ENCODE measurements at places on chromosomes 6 and 20.

GRCh38 chr6:157906537-157907061, 75.1 kb upstream of the SYNJ2 start:
- no peak for DNase-seq

DNA sequence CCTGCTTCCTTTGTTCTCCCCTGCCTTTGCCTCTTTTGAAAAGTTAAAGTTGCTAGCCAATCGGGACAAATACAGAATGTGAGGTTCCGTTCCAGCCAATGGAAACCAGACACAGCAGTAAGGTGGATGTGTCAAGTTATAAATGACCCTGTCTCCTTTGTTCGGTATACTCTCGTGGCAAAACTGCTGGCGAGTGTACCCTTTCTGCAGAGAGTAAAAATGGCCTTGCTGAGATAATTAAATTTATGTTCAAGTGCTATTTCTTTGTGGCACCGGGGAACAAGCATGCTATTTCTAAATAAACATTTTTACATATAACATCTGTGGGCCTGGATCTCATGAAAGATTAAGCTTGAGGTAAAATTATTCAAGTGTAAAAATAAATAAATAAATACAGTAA, 50.2 kb downstream of the RARS2 start:
- no peak for DNase-seq

GRCh38 chr20:32902456-32903420, 44.0 kb downstream of the EFCAB8 start:
- peak; percentile 87 for DNase-seq

DNA sequence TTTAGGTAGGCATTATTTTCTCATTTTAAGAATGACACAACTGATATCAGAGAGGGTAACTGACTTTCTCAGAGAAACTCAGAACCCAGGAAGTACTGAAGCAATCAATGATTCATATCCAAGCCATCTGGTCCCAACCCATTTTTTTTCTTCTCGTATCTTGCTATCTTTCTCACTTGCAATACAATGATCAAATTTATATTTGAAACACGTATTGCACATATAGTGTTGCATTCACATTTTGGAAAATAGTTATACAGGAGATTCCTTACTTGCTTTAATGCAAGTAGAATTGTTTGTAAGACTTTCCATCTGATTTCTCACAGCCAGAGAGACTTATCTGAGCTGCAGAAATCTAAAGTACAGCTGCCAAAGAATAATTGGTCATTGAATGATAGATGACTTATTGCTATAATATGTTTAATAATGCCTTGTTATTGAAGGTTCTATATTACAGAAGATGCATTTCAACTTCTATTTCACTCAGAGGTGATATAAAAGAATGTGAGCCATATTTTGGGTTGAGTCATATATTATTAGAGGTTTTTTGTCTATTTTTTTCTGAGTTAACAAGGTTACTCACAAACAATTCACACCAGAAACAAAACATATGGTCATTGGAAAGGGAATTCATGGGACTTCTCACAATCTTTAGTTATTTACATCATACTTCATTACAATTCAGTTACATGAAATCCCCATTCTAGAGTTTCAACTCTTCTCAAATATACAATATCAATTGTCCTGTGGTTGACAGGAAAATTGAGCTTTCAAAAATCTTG, 337.5 kb upstream of the CITED2 start:
- no peak for DNase-seq

DNA sequence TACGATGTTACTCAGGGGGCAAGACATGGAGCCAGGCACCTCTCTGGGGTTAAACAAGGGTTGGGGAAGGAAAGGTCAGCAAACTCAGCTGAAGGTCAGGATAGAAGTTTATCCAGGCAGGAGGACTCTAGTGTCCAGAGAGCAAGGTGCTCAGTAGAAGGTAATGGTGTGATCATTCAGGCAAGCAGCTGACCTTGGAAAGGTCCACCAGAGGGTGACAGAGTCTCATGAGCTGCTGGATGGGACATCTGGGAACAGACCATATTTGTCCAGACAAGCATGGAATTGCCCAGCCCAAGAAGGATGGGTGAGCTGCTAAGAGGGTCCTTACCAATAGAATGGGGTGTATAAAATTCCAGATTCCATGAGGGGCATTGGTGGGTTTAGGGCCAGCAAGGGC, 89.5 kb downstream of the MAP3K7 start:
- DNase-seq = no peak

DNA sequence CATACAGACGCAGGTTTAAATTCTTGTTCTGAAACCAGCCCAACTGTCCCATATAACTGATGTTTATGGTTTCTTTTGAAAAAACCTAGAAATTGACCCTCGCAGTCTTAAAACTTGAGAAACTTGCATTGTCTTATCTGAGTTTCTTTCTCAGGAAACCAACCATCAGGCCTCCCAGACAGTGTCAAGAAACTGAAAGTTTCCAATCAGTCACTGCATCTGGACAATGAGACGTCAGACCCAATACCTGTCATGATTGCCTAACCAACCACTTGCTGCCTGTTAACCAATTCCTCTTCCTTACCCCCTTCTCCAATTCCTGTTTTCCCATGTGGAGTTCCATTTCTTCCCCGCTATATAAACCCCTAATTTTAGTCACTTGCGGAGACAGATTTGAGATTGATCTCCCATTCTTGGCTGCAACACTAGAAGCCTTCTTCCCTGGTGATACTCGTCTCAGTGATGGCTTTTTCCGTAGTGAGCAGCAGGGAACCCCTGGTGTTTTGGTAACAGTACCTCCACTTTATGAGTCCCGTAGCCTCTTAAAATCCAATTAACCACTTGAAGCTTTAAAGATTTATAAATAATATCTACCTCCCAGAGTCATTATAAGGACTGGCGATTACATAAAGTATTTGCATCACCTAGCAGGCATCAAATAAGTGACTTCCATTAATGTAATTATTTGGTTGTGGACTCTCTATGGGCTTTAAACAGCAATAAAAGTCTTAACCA, 49.3 kb downstream of the GPR63 start:
- DNase-seq = no peak

DNA sequence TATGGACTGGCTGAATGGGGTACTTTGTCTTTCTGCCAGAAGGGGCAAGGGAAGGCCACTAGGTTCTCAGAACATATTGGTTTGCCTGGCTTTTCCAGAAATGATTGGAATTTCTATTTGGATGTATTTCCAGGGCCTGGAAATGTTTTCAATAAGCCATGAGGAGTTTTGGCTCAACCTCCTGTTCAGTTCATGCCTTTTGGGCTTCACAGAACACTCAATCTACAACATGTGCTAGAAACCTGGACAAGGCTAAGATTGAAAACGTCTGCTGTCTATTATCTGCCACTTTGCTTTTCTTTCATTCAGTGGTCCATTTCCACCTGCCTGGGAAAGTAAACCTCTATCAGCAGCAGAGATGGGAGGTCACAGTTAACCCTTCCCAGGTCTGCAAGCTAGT, 793.4 kb downstream of the TENT5A start:
- DNase-seq = no peak

DNA sequence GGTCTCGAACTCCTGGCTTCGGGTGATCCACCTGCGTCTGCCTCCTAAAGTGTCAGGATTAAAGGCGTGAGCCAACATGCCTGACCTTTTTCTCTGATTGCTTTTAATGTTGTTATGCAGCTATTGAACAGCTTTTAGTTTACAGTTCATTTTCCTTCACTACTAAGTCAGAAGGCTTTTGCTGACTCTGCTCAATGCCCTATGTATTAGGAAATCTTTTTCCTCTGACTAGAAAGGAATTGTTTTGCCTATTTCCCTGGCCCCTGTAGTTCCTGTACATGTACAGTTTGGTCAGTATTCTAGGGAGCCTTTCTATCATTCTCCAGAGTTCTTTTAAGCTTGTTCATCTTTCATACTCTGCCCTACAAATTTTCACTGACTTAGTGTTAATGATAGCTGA, 280.2 kb downstream of the CDKAL1 start:
- no peak for DNase-seq

DNA sequence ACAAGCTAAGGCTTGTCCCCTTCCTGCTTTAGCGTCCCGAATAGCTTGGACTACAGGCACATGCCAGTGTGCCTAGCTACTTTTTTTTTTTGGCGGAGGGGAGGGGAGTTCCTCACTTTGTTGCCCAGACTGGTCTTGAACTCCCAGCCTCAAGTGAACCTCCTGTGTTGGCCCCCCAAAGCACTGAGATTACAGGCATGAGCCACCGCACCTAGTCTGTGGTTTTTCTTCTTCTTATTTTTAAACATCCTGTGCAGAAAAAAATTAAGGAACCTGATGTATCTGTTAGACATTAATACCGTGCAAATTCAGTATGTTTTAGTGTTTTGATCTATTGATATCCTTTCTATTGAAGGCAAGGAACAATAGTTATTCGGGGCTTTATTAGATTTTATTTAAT, 25.7 kb downstream of the HIVEP1 start:
- no peak for DNase-seq

Data from D341Med (cell line).